ENCODE measurements at places on chromosomes 3 and 15.

DNA sequence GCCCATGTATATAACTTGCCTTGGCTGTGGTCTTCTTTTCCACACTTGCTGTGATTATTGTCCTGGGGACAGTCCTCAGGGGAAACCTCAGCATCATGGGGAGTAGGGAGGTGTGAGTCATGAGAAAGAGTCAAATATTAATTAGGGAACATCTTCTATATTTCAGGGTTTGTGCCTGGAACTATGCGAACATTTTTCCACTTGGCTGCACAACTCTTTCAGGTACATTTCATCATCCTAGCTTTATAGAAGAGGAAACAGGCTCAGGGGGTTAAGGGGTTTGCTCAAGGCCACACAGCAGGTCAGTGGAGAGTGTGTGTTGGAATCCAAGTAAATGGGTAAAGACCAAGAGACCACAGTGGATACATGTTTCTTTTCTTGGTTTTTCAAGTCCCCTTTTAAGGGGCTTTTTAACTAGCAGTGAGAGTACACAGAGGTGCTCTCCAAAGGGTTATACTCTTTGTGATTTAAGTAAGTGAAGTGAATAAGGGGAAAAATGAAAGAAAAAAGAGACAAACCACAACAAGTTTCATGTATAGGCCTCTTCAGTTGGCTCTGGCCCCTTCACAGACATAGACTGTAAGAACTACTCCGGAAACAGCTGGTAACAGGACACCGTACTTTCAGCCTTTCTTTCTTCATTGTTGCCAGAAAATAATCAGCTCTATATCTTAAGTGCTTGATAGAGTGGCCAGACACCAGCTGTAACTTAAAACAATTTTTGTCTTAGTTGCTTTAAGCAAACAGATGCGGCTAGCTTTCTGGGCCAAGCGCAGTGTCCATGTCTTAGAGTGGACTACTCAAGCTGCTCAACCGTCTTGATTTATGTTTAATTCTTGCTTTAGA lies 64.6 kb downstream of the EEFSEC start:
- no peak for DNase-seq

GRCh38 chr15:45187894-45188830 lies at the start of gene SHF:
SHF (minus strand) TSS chr15:45187966; CDS start chr15:45187951, 15 bp downstream.
- no peak for DNase-seq

DNA sequence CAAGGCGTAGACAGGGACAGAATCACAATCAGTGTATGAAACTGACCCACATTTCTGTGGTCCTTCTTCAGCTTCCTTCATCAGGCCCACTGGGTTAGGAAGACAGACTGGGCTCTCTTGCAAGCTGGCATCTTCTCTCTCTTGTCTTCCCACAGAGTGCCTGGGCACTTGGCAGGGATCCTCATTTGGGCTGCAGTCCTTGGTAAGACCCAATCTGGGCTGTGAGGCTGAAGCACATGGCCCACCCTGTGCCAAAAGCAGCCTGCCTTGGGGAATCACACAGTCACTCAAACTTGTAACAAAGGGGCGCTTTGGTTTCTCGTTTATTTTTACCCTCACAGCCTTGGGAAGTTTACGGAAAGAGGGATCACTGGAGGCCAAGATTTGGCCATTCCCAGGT lies 8.2 kb upstream of the EPHB3 start:
- DNase-seq, result no peak

- DNase-seq, result no peak
These were observed 246.6 kb downstream of the IL20RB start for GRCh38 chr3:137204409-137204808.

DNA sequence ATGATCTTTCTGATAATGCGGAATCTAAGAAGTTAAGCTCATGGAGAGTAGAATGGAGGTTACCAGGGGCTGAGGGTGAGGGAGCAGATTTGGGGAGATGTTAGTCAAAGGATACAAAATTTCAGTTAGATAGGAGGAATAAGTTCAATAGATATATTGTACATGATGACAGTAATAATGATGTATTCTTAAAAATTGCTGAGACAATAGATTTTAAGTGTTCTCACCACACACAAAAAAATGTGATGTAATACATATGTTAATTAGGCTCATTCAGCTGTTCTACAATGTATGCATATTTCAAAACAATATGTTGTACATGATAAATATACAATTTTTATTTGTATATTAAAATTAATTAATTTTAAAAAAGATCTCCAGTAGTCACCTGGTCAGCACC lies 81.4 kb downstream of the PGPEP1L start:
- DNase-seq, result no peak

DNA sequence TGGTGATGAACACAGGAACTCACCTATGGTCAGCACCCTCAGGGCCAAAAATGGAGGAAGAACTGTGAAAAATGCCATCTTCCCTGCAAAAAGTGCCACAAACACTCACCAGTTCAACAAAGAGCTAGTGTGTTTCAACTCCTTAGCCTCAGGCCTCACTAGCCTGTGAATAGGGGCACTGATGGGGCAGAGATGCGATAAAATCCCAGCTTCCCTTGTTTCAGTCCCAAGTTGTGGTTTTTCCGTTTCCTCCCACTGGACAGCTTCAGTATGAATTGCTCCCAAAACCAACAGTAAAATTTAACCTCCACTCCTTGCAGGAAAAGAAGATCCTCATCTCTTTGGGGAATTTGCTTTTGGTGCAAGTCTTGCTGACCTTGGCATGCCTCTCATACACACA lies 117.4 kb upstream of the ADAMTS9 start:
- DNase-seq, result no peak

DNA sequence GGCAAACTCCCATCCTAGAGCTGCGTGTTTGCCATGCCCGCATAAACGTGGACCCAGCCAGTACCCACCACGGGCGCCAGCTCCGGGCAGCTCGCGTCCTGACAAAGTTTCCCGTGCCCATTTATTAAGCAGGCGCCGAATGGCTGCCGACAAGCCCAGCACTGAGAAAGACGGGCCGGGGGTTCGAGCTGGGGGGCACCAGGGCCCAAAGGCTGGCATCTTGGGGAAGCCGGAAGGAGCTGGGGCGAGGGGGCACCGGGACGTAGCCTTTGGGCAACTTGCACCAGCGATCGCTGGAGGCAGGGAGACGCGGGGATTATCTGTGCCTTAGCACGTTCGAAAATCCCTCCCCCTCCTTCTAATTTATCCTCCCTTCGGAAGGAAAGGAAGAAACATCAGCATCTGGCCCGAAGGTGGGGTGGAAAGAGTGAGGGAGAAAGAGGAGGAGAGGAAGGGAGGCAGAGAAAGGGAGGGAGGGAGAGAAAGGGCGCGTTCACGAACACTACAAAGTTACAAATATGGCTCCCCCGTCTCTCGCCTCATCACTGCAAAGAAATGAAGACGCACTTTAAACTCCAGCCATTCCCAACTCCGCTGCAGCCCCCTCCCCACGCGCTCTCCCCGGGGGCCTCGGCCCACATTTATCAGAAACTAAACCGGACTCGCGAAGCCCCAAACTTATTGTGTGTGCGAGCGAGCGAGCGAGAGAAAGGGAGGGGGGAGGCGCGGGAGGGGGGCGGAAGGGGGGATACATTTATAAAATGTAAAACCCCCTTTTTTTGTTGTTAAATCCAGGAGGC lies 1.0 kb downstream of the ANP32A start:
- no peak for DNase-seq

- DNase-seq, result no peak
These were observed 133.2 kb downstream of the LMLN start for GRCh38 chr3:198093112-198093679.

DNA sequence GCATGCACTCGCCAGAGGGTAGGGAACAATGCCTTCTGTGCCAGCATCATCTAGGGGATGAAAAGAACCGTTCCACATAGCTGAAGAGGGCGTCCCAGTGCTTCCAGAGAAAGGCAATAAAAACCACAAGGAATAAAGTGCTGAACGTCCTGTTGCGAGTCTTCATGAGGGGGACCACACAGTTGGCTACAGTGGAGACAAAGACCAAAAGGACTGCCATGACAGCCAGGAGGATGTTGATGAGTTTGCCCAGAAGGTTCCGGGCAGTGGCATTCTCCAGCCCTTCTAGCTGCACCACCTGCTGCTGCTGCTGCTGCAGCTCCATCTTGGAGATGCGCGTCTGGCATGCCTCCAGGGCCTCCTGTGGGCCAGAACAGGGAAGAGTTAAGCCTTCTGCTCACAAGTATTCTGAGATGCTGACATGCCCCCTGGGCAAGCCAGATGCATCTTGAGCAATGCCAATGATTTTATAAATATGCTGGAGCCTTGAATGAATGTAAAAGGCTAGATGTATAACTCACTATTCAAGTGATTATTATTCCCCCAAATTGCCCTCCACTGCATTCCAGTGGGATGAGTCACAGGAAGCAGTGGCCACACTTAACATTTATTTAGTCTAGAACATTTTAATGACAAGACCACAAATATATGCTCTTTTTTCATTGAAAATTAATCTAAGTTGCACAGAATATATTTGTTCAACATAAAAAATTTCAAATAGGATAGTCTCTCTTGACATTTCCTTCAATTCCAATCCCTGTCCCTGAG lies 45.1 kb upstream of the PLXND1 start:
- DNase-seq, result peak; percentile 74

GRCh38 chr3:25465266-25465860 lies 37.3 kb downstream of the RARB start:
- no peak for DNase-seq

Data from AG04449 (cell line).